ENCODE measurements at places on chromosomes 12 and 14.

GRCh38 chr14:72439707-72440106, 454.2 kb downstream of the DPF3 start:
- DNase-seq, result peak; percentile 16

- DNase-seq, result no peak
Measured at GRCh38 chr12:97567619-97568110, 105.1 kb downstream of the RMST start.

DNA sequence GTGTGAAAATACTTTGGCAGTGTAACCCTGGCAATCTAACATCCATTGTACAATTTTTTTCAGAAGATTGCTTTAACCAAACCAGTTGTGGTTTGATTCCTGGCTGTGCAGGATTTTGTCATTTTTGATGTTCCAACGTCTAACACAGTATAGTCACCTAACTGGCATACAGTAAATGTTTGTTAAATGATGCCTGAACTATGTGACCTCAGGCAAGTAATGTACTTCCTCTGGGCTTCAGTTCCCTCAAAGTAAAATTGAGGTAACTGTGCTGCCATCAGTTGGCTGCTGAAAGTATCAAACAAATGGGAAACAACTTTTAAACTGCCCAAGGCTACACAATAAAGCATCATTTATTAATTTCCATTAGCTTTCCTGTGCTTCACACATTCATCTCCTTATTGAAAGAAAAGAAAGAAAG, 4.3 kb downstream of the TM7SF3 start:
- DNase-seq, result peak; percentile 27

DNA sequence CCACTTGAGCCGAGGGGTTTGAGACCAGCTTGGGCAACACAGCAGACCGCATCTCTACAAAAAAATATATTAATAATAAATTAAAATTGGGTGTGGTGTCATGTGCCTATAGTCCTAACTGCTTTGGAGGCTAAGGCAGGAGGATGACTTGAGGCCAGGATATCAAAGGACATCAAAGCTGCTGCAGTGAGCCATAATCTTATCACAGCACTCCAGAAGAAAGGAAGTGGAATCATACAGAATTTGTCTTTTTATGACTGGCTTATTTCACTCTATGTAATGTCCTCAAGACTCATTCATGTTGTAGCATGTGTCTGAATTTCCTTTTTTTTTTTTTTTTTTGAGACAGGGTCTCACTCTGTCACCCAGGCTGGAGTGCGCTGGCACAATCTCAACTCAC, 43.9 kb upstream of the NUDT4 start:
- DNase-seq, result no peak

- no peak for DNase-seq
Measured at GRCh38 chr12:116852303-116852702, 28.9 kb downstream of the HRK start.

GRCh38 chr12:27511723-27512045, 12.3 kb upstream of the PPFIBP1 start:
- no peak for DNase-seq

DNA sequence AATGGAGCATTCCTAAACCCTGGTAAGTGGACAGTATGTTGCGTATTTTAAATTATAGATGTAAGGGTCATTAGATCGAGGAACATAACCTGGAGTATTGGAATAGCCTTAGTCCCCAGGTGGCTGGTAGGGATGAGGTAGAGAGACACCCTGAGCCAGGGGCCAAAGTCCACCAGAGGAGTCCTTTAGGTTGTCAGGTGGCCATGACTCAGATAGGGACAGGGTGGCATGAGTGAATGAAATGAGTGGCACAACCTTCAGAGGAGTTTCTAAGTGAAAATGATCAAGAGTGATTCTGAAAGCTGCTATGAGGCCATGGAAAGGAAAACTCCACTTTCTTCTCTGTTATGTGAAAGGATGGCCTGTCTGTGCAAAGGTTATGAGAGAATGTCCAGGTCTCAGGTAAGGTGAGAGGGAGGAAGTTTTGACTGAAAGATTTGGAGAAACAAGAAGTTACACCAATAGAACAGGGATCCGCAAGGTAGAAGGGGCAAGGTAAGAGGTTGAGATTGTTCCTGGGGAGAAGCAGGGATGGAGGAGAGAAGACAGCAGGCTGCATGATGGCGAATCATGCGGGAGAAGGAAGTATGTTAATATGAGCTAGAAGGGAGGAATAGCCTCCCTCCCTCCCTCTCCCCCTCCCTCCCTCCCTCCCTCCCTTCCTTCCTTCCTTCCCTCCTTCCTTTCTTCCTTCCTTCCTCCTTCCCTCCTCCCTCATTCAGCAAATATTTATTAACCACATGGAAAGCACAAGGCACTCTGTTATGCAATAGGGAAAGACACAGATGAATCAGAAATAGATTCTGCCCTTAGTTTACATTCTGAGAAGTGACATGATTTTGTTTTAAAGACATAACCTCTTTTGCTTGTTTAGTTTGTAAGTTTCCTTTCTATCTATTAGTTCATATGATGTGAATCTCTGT, 14.0 kb upstream of the RIPK3 start:
- DNase-seq, result no peak

- DNase-seq, result no peak
Measured at GRCh38 chr12:91687052-91688017, 458.3 kb downstream of the BTG1 start.

DNA sequence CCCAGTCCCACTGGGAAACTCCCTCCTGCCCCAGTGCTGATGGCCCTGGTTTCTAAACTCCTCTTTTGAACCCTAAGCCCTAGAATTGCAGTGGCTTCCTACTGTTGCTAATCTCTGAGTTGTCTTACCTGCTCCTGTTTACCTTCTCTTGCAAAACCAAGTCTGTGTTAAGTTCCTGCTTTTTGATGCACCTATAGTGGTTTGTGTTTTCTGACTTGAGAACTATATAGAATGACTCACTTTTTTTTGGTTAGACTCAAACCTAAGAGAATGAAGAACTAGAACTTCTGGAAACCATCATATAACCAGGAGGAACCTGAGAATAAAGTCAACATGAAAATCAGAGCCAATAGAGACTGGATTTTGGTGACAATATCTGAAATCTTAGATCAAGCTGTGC, 5.5 kb upstream of the GAS2L3 start:
- DNase-seq, result no peak

- DNase-seq, result no peak
Measured at GRCh38 chr14:103735815-103736545, 20.4 kb downstream of the ZFYVE21 start.

GRCh38 chr12:2482938-2483660, 311.7 kb upstream of the FKBP4 start:
- DNase-seq, result no peak

- DNase-seq, result no peak
Measured at GRCh38 chr12:14260011-14260993, 105.2 kb upstream of the ATF7IP start.

DNA sequence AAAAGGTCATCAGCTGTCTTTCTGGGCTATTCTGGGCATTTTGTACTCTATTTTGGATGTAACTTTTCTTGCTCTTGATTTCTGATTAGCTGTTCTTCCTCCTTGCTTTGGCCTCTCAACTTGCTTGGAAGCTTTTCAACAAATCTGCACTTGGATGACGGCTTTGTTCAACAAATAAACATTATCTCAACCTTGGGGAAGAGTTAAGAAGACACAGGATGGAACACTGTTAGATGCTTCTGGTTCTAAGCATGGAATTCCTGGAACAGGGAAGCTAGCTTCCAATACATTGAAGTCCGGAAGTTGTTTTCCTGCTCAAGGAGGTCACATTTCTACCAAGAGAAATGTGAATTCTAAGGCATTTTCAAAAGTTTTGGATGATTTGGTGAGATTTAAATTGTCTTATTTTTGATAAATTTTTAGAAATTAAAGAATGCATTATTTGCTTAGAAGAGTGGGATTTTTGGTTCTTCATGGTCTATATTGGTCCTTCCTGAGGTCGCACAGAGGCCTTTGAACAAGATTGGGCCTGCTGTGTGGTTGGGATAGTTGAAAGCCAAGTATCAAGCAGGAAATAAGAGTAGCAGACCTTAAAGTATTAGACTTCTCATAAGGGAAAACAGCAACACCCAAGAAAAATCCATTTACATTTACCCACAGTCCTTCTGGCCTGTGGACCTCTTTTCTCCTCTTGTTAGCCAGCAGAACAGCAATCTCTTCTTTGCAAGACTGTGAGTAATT, 59.2 kb downstream of the PPFIBP1 start:
- DNase-seq, result no peak

GRCh38 chr14:89304972-89305703, 111.9 kb downstream of the FOXN3 start:
- peak; percentile 49 for DNase-seq

- peak; percentile 84 for DNase-seq
Measured at GRCh38 chr14:93906341-93907329, 20.5 kb upstream of the FAM181A start.

- DNase-seq, result peak; percentile 18
Measured at GRCh38 chr12:103771466-103771865, 69.6 kb downstream of the NT5DC3 start.

- DNase-seq, result no peak
Measured at GRCh38 chr12:27555361-27555760, 31.4 kb downstream of the PPFIBP1 start.

DNA sequence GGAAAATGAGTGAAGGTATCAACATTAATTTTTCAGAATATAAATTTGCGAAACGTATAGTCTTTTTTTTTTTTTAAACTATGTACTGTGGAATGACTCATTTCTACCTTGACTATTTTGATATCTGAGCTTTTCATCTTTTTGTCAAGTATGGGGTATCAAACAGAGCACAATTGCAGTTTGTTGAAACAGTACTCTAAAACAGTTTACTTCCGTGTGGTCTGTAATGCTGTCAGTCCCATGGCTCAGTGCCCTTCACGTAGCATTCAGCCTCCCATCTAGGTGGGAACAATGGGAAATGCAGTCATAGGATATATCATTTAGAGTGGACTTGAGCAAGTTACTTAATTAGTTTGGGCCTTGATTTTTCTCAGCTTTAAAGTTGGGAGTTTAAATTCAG, 139.5 kb downstream of the ERC1 start:
- no peak for DNase-seq

GRCh38 chr12:128394137-128394536, 127.2 kb downstream of the TMEM132C start:
- DNase-seq, result no peak

DNA sequence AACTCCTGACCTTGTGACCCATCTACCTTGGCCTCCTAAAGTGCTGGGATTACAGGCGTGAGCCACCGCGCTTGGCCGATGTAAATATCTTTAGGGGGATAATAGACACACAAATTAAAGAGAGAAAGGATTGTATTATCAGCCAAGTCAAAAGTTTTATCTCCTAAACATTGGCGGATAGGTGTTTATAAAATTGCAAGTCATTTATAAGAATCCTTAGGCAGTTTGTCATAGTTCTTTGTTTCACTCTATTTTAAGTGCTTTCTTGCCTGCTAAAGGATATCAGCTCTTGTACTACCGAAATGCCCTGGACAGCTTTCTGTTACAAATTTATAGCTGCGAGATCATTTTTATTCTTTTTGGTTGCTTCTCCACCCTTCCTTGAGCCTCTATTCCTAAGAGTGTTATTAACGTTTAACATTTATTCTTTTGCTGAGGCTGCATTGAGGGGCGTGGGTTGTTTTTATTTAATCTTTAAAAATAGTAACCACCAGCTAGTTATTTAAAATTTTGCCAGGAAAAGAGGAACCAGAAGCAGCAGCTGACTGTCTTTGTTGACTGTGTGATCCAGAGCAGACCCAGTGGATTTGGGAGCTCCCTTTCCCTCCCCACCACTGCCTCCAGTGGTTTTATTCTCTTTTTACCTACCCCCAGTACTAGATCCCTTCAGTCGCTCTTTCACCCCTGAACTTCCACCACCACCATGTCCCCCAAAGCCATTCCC, 106.4 kb downstream of the DIP2B start:
- no peak for DNase-seq

GRCh38 chr14:57897144-57897748, 31.4 kb upstream of the SLC35F4 start:
- no peak for DNase-seq

DNA sequence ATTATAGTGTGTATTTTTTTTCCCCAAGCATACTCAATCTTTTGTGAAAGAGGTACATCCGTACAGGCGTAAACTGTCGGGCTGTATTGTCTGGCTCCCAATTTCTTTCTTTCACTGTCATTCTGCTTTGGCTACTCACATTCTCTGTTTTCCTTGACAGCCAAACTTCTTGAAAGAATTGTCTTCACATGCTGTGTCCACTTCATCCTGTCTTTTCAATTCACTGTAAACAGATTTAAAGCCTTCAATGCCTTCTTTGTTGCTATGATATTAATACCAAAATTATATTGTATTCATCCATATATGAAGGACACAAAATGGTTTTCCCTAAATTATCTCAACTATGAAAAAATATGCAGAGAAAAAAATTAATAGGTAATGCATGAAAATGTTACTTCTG, 6.0 kb upstream of the ATP23 start:
- no peak for DNase-seq

DNA sequence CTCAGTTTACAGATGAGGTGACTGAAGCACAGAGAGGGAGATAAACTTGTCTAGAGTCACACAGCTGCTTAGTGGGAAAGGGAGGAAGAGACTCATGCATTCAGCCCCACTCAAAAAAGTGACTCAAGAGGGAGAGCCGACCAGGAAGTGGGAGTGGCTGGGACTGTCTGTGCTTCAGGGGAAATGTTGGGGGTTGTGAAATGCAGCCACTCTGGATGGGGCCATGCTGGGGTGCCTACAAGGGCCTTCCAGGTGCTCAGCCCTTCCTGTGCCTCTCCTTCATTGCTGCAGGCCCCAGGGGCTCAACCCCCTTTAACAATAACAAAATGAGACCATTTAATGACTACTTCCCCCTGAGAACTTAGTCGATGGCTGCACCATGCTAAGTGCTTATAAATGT, 41.8 kb downstream of the CACNA1C start:
- DNase-seq, result no peak

- DNase-seq, result no peak
Measured at GRCh38 chr12:65673156-65673690, 151.1 kb upstream of the HMGA2 start.

DNA sequence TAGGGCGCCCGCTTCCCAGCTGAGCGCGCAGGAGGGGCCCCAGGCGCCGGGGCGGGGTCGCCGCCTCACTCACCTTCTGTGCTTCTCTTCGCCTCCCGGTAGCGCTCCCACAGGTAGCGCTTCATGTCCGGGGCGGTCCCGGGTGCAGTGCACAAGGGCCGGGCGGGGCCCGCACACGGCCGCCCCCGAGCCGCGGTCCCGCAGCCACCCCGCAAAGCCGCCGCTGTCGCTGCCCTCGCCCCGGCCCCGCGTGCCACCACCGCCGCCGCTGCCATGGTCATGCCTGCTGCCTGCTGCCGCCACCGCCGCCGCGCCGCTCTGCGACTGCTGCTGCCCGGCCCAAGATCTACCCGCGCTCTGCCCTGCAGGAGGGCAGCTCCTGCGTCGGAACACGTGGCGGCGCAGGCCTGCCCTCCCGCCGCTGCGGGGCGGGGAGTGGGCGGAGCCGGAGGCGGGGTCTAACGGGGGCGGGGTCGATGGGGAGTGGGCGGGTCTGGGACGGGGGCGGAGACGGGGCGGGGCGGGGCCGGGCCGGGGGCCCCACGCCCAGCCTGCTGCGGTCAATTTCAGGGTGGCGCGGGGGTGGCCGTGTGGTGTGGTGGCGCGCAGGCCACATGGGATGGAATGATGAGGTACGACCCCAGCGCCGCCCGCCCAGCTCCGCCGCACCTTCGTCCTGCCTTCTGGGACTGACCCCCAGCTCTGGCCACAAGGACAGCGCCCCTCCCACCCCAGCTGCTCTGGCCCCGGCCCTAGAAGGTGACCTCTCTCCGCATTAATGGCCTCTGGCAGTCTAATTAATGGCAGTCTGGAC, at the start of gene NT5DC3:
Gene NT5DC3 (minus strand): TSS at position 359 of the 814 bp plus-strand sequence. CDS start 78 bp downstream, at position 281.
- peak; percentile 95 for DNase-seq

- no peak for DNase-seq
Measured at GRCh38 chr12:76234741-76235140, 113.5 kb downstream of the BBS10 start.

- DNase-seq, result no peak
Measured at GRCh38 chr12:74849801-74850200, 312.2 kb downstream of the ATXN7L3B start.
